Stimulated activated CD8-positive, alpha-beta memory T cell treated with anti-CD3 and anti-CD28 coated beads, Interleukin-7, amount 100 ng/mL, for 24 hours (primary cell): ENCODE measurements at places on chromosomes 12 and 14.

DNA sequence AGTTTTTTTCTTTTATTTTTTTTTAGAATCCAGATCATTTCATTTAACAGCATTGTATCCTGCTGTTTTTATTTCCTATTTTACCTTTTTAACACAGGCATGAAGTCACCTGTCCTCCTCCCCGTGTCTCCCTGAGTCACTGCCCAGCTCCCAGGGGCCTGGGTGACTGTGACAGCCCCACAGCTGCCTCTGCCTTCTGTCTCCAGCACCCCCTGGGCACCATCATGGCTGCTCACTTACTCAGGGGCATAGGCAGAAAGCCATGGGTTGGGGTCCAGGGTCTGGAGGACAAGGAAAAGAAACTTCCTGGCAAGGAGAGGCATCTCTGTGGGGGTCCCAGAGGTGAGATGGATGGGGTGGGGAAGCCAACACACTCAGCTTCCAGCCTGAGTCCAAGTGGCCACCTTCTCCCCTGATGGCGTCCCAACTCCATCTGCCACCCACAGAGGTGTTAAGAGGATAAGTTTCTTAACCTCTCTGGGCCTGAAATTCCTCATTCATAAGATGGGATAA, 25.3 kb downstream of the TMEM63C start:
- no peak for DNase-seq

- DNase-seq = no peak
These were observed 20.4 kb downstream of the CLMN start for GRCh38 chr14:95299271-95299670.

DNA sequence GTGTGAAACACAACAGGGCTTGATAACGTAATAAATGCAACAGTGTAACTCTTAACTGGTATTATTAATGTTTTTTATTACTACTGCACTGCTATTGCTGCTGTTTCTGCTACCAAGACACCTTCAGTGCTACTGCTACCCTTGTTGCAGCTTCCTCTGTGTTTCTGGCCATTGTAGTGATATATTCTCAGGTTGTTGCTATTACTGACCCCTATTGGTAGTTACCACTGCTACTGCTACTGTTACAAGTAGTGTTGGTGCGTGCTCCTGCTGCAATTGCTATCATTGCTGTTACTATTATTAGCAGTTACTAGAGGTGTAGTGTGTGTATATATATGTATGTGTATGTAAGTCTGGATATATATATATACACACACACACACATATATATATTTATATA, 87.2 kb upstream of the PTPRB start:
- no peak for DNase-seq

- DNase-seq = no peak
These were observed 424.4 kb upstream of the LMO3 start for GRCh38 chr12:17030338-17030737.

DNA sequence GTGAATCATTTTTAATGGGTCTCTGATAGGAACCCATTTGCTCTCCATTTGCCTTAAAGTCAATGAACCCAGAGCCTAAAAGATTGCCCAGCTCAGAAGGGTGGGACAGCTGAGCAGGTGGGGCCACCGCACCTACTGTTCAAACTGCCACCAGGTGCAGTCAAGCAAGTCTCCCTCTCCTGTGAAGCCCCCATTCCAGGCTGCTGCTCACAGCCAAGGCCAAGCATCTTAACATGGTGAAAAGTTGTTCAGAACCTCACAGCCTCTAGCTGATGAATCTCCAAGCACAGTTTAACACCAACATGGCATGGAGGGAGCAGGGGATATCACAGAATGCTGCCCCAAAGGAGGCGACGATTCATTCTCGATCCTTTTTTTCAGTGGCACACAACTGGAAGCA, 29.5 kb downstream of the ANO2 start:
- DNase-seq = no peak

- no peak for DNase-seq
These were observed 78.2 kb upstream of the CFL2 start for GRCh38 chr14:34792598-34792997.

DNA sequence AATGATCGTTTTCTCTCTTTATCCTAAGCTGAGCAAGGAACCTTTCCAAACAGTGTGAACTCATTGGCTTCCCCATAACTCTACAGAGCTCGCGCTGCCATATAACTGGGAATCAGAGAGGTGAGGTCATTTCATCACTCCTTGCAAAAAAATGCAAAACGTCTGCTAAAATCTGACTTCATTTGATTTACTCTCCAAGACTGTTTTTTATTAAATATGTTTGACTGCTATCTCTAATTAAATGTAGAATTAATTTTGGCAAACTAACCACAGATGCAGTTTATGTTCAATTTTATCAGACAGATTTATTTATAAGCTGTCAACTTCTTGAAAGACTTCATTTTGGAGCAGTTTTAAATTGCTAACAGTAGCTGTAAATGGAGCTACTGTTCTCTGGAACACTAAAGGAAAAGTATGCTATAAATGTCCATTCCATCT, 131.6 kb upstream of the SOX5 start:
- DNase-seq = no peak

DNA sequence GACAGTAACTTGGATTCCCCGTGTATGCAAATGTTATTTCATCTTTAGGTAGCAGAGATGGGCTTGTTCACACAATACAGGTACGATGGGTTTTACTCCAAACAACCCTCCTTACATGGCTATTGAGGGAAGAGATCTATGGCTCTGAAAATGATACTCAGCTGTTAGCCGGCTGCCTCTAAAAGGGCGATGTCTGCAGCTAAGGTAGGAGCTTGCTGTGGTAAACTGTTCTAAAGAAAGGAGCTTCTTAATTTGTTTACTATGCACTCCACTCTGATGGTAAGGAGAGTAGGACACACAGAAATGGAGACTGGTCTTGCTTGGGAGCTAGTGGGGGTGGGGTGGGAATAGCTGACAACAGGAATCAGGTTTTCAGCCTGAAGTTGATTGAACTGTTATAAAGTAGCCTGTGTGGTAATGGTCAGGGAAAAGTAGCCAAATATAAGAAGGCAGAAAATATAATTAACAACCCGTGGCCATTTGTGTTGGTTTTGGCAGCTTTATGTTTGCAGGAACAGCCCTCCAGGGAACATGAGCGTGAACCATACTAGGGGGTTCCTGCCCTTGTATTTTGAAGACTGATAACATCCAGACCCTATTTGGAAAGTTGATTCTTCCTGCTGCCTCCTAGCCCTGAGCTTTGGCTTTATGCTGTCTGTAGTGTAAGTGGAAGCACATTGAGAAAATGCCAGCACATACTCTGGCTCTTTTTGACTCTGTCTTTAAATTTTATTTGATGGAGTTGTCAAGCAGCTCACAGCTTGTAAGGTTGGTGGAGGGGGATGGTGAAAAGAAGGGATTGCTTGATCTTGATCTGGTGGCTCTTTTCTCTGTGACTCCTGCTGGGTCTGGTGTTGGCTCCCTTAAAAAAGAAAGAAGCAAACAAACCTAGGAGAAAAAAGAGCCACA, 929.8 kb downstream of the DIO2 start:
- DNase-seq = no peak

GRCh38 chr12:97487470-97487869, 24.9 kb downstream of the RMST start:
- no peak for DNase-seq

- no peak for DNase-seq
These were observed 233.0 kb downstream of the SSPN start for GRCh38 chr12:26428420-26428819.

DNA sequence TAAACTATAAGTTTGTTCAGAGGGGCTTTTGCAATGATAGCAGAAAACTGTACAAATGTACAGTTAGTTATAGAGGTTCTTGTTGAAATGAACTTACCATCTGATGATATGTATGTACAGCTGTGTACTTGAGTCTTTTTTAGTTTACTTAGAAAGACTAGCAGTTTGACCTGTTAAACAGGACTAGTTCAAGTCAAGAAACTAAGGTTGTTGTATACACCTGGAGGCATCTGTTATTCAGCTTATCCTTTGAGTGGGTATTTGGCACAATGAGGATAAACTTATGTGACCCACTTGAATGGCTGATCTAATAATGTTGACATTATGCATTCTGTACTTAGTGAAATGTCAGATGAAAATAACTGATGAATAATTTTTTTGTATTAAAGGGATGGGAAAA, 13.4 kb downstream of the MTERF2 start:
- DNase-seq = no peak

GRCh38 chr12:112001576-112001975, 11.4 kb downstream of the TMEM116 start:
- DNase-seq = no peak

- DNase-seq = no peak
These were observed 191.0 kb downstream of the FBXL14 start for GRCh38 chr12:1403417-1403816.

GRCh38 chr12:1864456-1864855, 44.1 kb downstream of the LRTM2 start:
- no peak for DNase-seq

DNA sequence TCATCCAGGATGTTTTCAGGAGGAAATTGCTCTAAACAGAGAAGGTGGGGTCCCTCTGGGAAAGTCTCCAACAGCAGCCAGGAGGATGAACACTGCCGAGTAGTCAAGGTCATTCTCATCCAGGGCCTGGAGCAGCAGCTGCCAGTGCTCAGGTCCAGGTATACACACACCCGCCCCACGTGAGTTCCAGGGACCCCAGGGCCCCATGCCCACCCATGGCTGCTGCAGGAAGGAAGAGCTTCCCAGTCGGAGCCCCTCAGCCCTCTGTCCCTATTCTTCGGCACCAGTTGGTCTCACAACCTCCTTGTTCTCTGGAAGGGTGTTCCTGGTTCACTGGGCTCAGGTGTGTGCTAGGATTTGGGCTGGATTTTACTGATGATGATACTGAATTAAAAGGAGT, 72.7 kb downstream of the ACTN1 start:
- no peak for DNase-seq

DNA sequence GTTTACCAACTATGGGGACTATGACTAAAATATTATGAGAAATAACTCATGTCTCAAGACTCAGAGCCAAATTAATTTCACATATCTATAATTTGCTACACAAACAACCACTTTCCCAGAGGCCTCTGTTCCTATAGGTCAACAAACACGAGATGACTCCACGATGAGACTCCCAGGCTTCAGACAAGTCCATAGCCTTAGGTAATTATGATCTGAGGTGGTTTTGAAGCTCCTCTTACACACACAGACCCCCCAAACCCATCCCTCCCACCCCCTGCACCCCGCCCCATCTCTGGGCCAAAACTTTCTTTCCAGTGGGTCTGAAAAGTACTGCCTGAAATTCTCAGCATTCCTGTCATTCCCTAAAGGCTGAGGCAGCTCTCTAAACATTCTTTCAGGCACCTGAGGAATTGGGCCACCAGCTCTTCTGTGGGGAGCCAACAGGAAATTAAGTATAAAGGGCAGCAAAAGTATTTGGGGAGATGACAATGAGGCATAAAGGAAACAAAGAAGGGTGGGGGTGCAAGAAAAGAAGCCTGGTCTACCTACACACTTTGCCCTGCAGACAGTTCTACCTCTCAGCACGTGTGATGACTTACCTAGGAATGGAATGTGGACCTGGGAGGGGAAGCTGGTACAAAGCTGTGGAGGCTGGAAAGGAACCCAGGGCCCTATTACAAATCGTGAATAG, 143.6 kb downstream of the PAWR start:
- no peak for DNase-seq

DNA sequence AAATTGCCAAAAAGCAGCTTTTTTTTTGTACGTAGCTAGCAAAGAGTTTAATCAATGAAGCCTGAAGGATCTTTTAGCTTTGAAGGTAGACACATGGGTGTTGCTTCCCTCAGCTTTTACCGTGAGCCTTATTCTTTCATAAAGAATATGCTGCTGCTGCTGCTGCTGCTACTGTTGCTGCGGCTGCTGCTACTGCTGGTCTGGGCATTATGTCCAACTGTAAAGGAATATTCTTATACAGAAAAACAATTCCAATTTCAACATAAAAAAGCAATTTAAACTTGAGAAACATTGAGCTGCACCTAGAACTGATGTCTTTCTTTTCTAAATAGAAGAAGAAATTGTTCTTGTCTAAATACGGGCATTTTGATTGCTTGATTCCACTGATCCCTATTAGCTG, 38.9 kb upstream of the PPP1R12A start:
- no peak for DNase-seq

- no peak for DNase-seq
These were observed 211.9 kb downstream of the MED13L start for GRCh38 chr12:116065606-116066005.

GRCh38 chr12:73308747-73309146, 1036.6 kb downstream of the TRHDE start:
- DNase-seq = no peak

GRCh38 chr12:31362115-31362758, 36.3 kb upstream of the SINHCAF start:
- DNase-seq = no peak

- DNase-seq = no peak
These were observed at the start of gene PLEKHA5 for GRCh38 chr12:19129486-19130223. TSS of gene PLEKHA5 (plus strand) at chr12:19129733. CDS start at chr12:19129800, 67 bp downstream.

- DNase-seq = no peak
These were observed 114.3 kb downstream of the DIP2B start for GRCh38 chr12:50618864-50619609.

DNA sequence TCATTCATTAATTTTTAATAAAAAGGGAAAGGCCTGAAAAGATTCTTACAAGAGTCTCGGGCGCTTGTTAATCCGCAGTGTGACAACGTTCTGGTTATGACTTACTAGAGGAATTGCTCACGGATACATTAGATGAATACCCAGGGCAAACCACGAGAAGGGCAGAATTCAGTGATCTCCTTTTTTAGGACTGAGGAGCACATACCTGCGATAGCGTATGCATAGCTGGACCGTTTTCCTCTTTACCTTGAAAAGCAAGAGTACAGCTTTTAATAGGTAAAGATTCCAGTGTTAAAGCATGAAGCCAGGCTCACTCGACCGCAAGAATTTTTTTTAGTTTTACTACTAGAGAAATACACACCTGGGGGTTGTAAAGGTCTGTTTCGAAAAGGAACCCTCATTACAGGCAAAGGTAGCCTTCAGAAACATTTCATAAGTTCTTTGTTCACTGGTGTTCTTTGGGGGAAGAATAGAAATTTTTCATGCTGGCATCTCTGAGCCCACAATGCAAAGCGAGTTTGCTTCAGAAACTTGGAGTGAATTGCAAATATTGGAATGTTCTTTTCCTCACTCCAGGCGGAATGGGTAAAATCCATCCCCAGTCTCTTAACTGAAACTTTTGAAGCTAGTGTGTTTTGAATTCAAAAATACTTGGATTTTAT, 953 bp downstream of the MAPK1IP1L start:
- no peak for DNase-seq

GRCh38 chr14:32473464-32473855, 144.4 kb downstream of the AKAP6 start:
- DNase-seq = no peak

GRCh38 chr12:26700430-26700829, 132.6 kb downstream of the ITPR2 start:
- no peak for DNase-seq

DNA sequence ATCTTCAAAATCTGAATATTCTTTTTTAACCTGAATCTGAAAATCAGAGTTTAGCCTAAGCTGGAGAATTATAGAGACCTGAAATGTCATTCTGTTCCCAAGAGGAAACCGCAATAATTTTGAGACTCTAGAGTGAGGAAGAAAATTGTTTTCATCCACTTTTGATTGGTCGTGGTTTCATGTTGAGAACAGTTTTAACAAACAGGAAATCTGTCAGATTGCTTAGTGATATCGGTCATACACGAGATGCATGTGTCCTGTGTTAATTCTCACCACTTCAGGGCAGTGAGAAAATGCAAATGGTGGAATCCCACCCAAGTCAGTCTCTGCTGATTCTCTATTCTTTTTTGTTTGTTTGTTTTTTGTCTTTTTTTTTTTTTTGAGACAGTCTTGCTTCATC, 1498.5 kb upstream of the TMEM132C start:
- no peak for DNase-seq
